ENCODE measurements at places on chromosomes 5 and 9.
A peak's percentile ranks its signal among the peaks of the same experiment; 100 is the strongest.

- no peak for DNase-seq
These were observed 93.5 kb downstream of the PPP2R2B start for GRCh38 chr5:146785065-146785464.

- DNase-seq = no peak
These were observed 294.2 kb upstream of the CYLC2 start for GRCh38 chr9:102700936-102701335.

GRCh38 chr5:81125959-81126358 lies 107.2 kb upstream of the CKMT2 start:
- no peak for DNase-seq

GRCh38 chr9:96149533-96150280 lies 152.3 kb downstream of the HSD17B3 start:
- no peak for DNase-seq

GRCh38 chr5:61866930-61867329 lies 439.1 kb upstream of the KIF2A start:
- DNase-seq = no peak

DNA sequence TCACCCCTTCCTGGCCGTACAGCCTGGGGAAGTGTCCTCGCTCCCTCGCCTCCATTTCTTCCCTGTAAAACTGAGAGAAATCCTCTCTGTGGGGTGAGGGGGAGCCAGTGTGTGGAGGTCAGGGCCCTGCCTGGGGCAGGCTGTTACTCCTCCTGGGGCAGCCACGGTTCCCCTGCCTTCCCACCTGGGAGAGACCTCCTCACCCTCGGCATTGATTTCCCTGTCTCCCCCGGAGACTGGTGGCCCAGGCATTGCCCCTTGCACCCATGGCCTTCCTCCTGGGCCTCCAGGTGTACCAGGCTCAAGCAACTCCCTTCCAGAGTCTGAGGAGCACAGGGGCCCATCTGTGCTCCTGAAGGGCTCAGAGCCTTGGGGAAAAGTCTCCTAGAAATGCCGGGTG lies 75.6 kb upstream of the RNU6ATAC start:
- DNase-seq = no peak

GRCh38 chr5:64727150-64727549 lies 36.8 kb downstream of the SHISAL2B start:
- no peak for DNase-seq

- DNase-seq = peak; percentile 51
These were observed 746 bp upstream of the NPM1 start for GRCh38 chr5:171386861-171387344.

- no peak for DNase-seq
These were observed 27.3 kb upstream of the FER start for GRCh38 chr5:108720391-108720790.

Data from right renal pelvis (tissue), 4 donors.